Stimulated activated CD4-positive, alpha-beta T cell treated with anti-CD3 and anti-CD28 coated beads, Interleukin-15, amount 100 ng/mL, for 1 hour (primary cell): ENCODE measurements at places on chromosomes 4 and X.

DNA sequence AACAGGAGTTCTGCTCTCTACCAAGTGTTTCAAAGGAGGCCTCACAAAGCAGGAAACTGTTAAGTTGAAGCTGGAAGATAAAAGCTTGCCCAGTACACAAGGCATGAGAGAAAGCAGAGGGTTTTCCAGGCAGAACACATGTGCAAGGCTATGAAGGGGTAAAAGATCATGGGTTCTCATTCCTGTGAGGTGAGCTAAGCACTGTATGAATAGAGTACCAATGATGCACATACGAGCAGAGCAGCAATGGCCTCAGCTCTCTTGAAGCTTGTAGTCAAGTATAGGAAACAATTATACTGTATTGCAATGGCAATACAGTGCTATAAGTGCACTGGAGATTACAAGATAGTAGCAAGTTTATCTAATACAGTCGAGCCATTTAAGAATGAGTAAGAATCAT is 18.0 kb downstream of the TTC29 start:
- no peak for DNase-seq

DNA sequence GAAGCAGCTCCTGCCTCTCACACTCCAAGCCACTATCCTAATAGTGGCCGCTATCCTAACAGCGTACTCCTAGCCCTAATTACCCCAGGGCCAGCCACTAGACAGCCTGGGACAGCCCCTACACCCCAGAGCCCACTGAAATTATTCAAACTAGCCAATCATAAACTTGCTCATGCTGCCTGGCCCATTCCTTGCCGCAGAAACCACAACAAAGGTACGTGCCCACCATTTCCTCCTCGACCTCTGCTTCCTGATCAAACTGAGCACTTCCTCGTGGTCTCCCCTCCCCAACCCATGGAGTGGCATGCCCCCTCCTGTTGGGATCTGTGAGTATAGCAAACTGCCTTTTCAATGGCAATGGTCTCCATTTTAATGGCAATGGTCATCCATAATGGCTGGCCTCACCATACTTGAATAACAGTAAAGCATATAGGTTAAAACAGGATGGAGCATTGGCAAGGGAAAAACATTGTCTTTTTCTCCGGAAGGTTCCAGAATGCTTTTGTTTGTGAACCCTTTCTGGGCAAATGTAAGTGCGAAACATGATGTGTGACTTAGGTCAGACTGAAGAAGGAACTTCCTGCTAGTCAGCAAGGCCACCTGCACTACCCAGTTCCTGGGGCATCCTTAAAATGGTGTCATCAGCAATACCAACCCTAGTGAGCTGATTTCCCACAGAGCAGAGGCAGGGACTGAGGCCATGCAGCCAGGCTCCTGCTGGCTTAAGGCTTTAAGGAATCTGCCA is 107.1 kb upstream of the ATP6AP2 start:
- DNase-seq = no peak

DNA sequence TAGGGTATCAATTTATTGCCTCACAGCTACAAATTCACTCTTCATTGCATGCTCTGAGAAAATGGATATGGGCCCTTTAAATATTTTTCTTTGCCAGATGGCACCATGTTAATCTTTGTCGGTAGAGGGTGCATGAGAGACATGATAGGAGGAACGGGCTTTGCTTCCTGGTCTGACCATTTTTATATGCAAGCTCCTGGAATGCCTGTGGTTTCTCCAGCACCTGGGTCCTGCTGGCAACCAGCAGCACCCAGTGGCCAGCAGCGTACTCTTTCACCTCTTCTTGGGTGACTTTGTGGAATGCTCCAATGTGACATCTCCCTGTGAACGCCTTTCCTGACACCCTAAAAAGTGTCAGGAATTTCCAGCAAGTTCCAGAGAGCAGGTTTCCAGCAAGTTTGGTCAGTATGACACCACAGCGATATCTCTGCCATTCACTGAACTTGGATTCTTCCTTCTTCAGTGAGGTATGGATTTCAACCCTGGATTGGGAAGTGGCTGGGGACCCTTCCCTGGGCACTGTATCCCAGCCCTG is 140.3 kb upstream of the PGRMC2 start:
- no peak for DNase-seq

- no peak for DNase-seq
These were observed 119.5 kb upstream of the SCML1 start for GRCh38 chrX:17617806-17618205.

DNA sequence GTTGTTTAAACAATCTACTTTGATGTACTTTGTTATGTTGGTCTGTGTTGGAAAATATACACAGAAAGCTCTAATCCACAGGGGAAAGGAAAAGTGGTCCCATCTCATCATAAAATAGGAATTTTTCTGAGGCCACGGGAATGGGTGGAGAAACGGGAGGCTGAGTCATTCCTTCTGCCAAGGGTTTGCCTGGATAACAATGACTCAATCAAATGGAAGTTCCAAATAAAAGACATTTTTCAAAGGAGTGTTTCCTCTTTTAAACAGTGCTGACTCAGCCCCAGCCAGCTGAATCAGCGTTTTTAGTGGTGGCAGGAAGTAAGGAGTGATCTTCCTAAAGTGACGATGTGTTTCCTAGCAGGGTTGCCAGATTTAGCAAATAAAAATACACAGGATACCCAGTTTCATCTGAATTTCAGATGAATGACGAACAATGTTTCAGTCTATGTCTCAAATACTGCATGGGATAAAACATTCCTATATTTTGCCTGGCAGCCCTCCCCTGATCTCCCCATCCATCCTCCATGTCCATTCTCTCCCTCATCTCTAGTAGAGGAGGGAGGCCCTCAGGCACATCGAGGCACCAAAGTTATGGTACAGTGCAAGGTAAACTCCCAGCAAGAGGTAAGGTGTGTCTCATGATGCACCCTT is 345.4 kb upstream of the GATB start:
- DNase-seq = no peak
